Suppressor macrophage treated with lipopolysaccharide for 4 hours (primary cell): ENCODE measurements at places on chromosomes 7 and 10.

DNA sequence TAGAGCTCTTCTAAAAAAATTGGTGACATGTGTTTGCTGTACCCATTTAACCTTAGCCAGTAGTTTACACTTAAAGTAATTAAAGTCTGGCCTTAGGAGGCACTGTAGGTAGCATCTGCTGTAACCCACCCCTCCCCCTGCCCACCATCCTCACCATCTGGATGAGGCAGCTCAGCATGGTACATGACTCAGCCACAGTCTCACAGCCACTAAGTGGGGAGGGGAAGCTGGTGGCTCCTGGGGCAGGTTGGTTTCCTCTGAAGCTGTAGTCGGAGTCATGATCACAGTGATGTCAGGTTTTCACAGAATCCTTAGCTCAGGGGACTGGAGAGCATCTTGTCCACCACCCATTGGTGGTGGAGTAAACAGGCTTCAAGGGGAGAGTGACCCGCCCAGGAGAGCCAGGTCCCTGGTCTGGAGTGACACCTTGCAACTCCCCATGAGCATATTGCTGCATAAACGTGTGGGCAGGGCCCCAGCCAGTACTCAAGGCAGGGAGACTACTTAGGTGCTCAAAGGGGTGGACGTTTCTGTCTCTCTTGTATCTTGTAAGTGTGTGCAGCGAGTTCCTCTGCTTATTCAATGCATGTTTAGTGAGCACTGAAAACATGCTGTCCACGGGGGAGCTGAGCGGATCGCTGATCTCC, 125.9 kb downstream of the GRK5 start:
- peak; percentile 6 for DNase-seq

- no peak for DNase-seq
These were observed 2.2 kb upstream of the SAP25 start for GRCh38 chr7:100575746-100576383.

DNA sequence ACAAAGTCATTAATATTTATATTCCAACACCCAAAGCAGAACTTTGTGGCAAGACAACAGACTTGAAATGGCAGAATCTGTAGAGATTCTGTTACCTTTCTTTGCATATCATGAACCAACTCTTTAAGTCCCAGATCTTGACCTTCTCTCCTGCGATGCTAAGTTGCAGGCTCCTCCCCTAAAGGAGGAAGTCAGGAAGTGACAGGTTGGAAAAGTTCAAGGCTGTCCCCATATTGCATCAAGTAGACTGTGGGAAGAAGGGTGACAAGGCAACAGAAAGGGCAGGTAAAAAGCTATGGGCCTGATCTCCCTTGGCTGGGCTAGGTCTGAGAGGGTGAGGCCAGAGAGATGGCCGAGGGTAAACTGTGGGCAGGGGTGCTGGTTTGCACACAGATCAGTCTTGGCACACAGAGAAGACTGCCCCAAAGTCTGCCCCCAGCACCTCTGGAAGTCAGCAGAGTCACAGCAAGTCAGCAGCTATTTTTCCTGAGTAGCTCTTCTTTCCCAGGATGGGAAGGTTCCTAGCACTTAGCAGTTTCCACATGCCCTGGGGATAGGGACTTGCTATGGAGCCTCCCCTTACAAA, 115.1 kb downstream of the RAPGEF5 start:
- no peak for DNase-seq

DNA sequence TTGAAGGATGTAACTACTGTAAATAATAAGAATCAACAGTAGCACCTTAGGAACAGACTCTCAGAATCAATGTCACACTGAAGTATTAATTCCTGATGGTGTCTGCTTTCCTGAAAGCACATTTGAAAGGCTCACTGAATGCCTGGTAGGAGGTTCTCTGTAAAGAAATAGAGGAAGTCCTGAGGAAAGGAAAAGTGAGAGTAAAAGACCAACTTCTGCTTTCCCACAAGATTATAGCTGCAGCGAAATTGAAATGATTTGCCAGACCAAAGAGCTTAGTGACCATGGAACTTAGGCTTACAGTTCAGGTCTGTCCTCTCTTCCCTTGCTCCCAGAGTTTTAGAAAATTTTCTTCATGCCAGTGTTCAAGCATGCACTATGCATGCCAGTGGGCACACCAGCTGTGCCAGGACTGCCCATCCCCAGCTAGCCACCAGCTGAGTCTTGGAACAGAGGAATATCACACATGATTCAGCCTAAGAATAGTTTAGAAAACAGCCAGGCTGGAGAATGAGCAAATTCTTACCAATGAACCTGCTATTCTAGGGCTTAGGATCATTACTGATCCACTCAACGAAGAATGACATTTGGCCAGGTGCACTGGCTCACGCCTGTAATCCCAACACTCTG, 123.2 kb downstream of the HERPUD2 start:
- peak; percentile 83 for DNase-seq
